ENCODE measurements at places on chromosomes 12 and 14.
A peak's percentile ranks its signal among the peaks of the same experiment; 100 is the strongest.

DNA sequence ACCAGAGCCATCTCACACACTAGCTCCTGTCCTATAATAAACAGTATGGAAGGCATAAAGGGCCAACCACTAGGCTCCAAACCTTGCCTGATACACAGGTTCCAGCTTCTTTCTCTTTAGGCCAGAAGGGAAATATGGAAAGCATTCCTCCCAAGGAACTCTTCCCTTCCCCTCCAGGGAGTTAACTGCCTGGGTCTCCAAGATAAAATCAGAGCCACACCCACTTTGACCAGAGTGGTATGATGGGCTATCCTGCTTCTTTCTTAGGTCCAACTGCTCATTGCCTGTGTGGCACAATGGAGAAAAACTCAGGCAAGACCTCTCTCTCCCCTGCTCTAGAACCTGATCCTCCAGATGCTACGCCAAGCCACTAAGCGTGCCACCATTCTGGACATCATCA is 2.1 kb downstream of the TSSK4 start:
- no peak for DNase-seq

- DNase-seq = no peak
Measured at GRCh38 chr12:60174476-60174875, 578.6 kb downstream of the SLC16A7 start.

DNA sequence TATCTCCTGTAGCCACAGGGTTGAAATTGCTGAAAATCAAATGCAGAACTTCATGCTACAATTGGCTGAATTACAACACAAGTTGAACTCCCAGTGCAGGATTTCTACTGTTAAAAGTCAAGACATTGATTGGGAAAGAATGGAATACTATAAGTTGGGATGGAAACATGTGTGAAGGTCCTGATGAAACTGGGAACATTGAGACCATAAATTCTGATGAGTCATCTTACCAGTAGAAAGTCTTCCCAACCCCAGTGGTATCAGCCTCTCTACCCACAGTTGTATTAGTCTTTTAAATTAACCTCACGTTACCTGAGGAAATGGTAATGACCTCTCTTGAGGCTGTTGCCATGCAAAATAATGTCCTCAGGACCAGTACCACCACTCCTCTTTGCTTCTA is 27.4 kb upstream of the DYRK2 start:
- DNase-seq = no peak

- no peak for DNase-seq
Measured at GRCh38 chr12:16130343-16130742, 147.1 kb downstream of the SLC15A5 start.

GRCh38 chr14:86035882-86036281 is 505.9 kb downstream of the FLRT2 start:
- DNase-seq = peak; percentile 53

DNA sequence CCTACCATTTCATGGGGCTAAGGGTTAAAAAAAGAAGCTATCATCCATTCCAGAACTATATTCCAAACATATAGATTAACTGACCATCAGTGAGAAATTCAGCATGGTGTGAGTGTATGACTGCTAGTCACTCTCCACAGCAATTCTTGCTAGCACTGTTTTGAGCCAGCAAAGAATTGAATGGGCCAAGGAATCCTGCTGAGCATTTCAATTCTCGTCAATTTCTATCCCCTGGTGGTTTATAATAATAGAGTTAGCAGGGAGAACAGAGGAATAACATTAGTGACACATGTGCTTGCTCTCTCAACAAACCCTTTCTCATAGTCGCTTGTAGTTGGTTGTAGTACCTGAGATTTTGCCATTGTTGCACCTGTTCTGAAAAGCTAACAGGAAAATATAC is 7.2 kb downstream of the MBIP start:
- no peak for DNase-seq

GRCh38 chr12:2627835-2628191 is 167.0 kb upstream of the FKBP4 start:
- peak; percentile 37 for DNase-seq

DNA sequence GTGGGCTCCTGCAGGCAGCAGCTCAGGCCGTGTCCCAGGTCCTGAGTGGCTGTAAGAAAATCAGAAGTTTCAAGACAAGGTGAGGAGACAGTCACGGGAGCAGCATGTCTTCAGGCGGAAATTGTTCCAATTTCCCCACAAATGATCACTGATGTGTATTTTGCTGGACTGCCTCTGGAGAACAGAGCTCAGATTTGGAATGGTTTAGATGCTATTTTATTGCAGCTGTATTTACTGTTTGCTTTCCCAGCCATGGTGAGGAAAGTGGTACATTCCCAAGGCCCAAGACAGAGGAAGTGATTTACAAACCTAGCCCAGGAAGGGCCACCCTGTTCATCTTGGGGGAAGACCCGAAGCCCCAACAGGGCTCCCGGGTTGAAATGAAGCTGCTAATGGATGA is 195.6 kb downstream of the CHST11 start:
- no peak for DNase-seq

DNA sequence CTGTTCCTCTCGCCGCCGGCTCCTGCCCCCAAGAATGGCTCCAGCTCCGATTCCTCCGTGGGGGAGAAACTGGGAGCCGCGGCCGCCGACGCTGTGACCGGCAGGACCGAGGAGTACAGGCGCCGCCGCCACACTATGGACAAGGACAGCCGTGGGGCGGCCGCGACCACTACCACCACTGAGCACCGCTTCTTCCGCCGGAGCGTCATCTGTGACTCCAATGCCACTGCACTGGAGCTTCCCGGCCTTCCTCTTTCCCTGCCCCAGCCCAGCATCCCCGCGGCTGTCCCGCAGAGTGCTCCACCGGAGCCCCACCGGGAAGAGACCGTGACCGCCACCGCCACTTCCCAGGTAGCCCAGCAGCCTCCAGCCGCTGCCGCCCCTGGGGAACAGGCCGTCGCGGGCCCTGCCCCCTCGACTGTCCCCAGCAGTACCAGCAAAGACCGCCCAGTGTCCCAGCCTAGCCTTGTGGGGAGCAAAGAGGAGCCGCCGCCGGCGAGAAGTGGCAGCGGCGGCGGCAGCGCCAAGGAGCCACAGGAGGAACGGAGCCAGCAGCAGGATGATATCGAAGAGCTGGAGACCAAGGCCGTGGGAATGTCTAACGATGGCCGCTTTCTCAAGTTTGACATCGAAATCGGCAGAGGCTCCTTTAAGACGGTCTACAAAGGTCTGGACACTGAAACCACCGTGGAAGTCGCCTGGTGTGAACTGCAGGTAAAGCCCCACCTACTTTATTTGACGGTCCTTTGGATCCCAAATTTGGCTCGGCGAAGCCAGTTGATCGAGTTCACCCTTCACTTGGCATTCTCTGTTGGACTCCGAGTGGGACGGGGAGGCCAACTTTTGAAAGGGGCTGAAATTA is 1.5 kb downstream of the WNK1 start:
- DNase-seq = peak; percentile 76

DNA sequence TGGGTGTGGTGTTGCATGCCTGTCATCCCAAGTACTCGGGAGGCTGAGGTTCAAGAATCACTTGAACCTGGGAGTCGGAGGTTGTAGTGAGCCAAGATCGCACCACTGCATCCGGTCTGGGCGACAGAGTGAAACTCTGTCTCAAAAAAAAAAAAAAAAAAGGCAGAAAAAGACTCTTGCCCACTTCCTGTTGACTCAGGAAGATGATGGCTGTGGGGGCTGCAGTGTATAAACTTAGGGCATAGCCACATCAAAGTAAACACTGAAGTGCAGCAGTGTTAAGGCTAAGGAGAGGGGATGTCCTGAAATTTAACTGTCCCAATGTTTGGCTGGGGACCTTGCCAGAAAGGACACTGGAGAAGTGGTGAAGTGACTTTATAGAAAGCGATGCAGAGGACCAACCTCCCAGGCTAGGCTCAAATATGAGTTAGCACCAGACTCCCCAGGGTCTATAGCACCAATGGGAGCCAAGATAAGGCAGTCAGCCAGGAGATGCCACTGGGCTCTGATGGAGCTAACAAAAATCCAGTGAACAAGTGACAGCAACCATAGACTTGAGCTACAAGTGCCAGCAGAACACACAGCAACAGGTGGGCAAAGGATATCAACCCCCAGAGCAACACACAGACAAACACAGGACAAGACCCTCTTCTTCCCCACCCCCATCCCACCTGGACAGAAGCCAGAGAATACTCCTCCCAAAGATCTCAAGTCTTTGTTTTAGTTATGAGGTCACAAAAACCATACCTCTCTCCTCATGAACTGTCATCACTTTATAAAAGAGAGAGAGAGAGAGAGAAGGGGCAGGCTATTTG is 28.0 kb downstream of the NELL2 start:
- DNase-seq = no peak

- peak; percentile 64 for DNase-seq
Measured at GRCh38 chr14:76919431-76920330, 93.5 kb downstream of the LRRC74A start.

GRCh38 chr12:62919838-62920237 is 15.1 kb downstream of the PPM1H start:
- DNase-seq = peak; percentile 92

- no peak for DNase-seq
Measured at GRCh38 chr12:37565112-37565511, 751.5 kb upstream of the ALG10B start.

DNA sequence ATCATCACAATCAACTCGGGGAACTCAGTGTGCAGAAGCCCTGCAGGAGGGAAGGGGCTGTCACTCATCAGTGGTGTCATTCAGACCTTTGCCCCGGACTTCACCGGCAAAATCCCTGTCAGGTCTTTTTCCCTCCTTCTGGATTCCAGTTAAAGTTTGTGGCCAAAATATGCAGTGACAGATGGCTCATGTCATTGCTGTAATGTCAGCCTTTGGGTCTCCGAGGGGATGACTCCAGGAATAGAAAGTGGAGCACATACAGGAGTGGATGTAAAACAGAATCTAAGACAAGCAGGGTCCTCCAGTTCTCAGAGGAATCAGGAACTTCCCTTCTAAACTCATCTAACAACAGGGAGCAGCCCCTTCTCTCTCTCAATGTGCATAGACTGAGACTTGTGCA is 130.3 kb upstream of the RASSF8 start:
- no peak for DNase-seq

DNA sequence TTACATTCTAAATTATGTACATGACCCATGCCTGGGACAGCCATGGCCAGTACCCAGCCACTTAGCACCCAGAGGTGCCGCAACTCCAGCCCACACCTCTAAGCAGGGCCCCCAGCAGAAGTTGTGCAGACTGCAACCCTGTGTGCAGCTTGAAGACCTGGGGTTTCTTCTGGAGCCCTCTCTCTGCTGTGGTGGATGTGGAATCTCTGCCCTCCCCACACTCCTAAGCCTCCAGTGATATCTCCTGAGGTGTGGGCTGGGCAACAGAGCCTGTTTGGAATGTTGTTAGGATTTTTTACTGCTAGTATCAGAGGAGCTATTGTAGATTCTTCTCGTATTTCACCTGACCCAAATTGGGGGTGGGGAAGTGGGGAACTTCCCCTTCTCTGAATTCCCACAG is 59.4 kb upstream of the TUNAR start:
- no peak for DNase-seq

- DNase-seq = no peak
Measured at GRCh38 chr12:112822056-112822455, 30.5 kb downstream of the RPH3A start.

GRCh38 chr12:17030338-17030737 is 424.4 kb upstream of the LMO3 start:
- no peak for DNase-seq

DNA sequence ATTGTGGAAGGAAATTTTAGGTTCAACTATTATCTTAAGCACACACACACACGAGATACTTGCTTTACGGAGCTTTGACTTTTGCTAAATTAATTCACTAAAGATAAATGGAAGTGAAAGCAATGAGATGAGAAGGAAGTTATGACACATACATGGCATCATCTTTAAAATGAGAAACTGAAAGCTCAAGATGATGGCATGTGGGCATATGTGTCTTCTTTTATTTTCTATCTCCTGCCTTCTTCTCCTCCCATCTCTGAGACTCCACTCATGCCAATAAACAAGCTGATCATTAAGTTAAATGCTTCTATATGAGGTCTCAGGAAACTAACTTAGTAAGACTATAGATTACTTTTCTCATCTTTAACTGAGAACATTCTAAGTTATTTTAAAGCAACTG is 216.7 kb downstream of the MED13L start:
- DNase-seq = peak; percentile 52

- no peak for DNase-seq
Measured at GRCh38 chr14:76887191-76887590, 61.0 kb downstream of the LRRC74A start.

- peak; percentile 10 for DNase-seq
Measured at GRCh38 chr12:3928538-3929184, 55.5 kb upstream of the PARP11 start.

DNA sequence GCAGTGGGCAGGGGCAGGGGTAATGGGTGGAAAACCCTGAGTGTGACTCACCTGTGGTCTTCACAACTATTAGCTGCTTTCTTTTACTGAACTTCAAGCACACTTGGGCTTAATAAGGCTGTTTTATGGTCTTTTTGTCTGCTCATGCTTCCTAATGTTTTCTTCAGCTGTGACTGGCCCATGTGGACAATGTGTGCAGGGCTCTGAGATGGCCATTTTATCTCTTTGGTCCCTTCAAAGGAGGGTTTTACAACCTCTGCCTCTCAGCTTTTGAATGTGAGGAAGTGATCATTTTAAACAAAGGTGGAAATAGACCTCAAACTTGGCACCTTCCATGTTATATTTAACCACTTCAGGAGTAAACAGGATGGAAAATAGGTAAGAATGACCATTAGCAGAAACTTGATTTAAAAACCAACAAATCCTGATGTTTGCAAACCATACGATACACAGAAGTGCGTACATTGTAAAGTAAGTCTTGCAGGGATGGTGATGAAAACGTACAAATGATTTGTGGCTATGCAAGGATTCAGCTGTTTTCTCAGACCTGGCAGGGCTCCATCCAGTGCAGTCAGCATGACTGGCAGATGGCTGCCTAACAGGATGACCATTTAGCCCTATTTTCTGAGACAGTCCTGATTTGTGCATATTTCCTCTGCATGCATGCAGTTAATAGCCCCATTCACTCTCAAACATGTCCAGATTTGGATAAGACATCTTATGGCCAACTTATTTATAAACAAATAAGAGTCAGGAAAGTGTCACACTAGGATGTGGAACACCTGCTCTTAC is 103.2 kb downstream of the SLC38A4 start:
- no peak for DNase-seq

DNA sequence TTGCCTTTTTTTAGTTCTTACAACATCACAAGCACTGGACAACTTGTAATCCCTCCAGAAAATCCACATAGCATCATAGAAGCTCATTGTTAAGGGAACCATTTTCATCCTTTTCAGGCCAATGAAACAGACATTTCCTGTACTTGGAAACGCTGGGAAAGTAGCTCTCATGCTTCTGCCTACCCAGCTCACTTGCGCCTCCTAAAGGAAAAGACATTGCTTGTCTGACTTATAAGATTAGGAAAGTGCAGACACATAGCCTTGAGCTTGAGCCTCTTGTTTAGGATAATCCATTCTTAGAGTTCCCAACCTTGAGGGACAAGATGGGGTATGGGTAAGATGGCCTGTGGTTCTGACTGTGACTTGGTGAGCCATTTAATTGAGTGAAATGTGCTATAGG is 589.5 kb downstream of the NOVA1 start:
- DNase-seq = peak; percentile 2

DNA sequence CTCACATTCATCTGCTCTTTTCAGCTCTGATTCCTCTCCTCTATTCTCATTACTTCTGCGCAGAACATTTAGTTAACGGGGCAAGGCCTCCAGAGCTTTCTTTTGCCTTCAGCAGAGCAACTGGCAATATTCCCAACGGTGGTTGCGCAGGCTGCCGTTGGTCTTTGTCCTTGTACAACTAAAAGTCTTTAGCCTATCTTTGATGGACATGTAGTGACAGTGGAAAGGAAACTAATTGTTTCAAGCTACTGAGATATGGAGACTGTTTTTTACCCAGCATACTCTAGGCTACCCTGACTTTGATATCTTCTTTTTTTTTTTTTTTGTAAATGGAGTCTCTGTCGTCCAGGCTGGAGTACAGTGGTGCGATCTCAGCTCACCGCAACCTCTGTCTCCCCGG is 12.6 kb downstream of the R3HDM2 start:
- DNase-seq = no peak

Data from hematopoietic multipotent progenitor cell treated with erythropoietin and hydrocortisone succinate and interleukin-3 and kit ligand, for 6 days (in vitro differentiated cells).